ENCODE measurements at places on chromosomes 6 and 20. TPM values are rescaled to one million over a fixed set of nuclear protein-coding genes. Genes with fewer than 3 reads are reported as not detected.

The TMC2 gene
- total RNA-seq, result not detected

DNA sequence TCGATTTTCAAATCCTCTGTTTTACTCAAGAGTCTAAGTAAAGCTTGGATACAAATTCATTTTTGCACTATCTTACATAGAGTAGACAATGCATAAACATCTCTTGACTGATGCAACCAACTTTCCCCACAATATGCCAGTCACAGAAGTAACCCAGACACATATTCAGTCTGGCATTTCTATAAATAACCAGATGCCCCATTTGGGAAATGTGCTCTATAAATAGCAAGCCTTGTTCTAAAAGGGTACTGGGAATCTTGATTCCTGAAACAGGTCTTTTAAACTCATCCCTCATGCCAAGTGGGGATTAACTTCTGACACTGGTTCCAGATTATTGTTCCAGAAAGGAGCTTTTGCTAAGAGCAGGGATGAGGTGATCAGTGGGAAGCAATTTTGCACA, 411.7 kb downstream of the EPM2A start:
- no peak for DNase-seq

GRCh38 chr6:170156448-170157375, 134.2 kb downstream of the DLL1 start:
- no peak for DNase-seq

- no peak for DNase-seq
Measured at GRCh38 chr20:33522256-33522820, 32.4 kb downstream of the CBFA2T2 start.

DNA sequence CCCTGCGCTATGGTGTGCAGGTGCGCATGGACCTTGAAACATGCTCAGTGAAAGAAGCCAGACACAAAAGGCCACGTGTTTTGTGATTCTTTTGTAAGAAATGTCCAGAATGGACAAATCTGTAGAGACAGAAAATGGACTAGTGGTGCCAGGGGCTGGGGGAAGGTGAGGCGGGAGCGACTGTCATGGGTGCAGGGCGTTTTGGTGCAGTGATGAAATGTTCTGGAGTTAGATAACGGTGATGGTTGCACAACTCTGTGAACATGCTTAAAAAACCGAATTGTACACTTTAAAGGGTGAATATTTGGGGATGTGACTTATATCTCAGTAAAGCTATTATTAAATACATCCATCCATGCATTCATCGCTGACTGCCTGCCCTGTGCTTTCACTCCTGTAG, 31.7 kb upstream of the NTSR1 start:
- no peak for DNase-seq
